ENCODE measurements at places on chromosomes 2 and 18.

DNA sequence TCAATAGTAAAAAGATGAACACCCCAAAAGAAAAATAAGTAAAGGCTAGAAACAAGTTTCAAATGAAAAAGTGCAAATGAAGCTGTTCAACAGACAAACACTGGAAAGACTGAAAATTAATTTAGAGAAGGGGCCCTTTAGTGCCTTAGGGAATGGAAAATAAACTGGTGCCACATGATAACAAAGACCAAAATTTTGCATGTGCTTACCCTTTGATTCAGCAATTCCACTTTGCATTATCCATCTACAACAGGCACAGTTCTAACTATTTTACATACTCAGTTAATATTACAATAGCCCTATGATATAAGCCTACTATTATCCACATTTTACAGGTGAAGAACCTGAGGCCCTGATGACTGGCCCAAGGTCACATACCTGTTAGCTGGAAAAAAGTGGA is 183.9 kb downstream of the NBAS start:
- DNase-seq, result no peak

DNA sequence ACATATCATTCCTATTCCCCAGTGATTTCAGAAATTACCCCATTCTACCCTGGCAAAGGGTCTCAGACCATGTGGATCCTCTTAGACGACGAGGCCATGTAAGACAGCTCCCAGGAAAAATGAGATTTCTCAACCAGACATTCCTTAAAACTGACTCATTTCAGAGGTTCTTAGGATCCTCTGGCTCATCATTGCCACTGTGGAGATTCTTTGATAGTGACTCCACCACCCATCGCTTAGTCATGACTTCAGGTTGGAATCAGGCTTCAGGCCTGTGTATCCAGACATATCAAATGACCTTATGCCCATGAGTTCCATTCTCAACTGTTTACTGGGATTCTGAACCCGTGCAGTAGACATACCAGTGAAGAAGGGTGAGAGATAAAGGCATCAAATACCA is 245.6 kb upstream of the TCF4 start:
- DNase-seq, result no peak

DNA sequence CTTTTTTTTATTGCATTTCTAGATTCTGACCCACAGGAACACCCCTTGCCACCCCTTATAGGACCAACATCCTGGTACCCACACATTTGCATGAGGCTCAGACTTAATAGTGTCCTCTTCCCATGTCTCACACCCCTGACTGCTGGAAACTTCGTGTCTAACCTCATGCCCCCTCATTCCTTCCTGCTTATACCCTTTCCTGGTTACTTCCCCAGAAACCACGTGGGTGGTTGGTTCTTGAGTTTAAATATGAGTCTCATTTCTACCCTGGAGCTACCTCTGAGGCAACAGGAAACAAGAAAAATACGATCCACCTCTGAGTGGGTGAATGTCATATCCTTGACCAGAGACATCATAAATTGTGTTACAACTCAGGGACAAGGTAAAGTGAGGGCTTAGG is 1.6 kb downstream of the TNP1 start:
- DNase-seq, result no peak

DNA sequence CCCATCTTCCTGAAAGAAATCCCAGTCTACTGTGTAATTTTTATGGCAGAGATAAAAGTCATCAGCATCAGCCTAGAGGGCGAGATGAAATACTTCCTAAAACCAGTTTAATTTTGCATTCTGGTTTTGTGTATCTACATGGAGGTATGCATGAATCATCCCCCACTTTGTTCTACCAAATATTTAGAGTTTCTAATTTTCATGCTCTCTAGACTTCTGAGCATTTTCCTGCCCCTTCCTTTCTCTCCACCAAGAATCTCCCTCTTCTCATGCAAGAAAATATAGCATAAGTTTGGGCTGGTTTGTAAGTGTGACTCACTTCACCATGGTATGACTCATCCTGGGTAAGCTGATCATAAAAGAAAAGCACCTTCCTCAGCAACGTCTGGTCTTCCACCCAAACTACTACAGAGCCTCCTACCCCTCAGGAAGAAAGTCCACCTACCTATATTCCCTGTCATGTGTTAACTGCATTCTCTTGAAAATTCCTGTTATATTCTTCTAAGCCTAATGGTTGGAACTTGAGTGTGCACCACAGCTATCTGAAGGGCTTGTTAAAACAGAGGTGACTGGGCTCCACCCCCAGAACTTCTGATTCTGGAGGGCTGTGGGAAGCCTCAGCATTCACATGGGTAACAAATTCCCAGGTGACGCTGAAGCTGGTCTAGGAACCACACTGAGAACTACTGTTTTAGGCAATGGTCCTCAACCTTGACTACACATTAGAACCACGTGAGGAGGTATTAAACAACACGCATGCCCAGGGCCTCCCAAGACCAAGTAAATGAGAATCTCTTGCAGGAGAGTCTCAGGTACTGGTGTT is 37.4 kb upstream of the RAPGEF4 start:
- DNase-seq, result no peak

- no peak for DNase-seq
Observed at GRCh38 chr2:10688921-10689807, 611 bp downstream of the NOL10 start.

DNA sequence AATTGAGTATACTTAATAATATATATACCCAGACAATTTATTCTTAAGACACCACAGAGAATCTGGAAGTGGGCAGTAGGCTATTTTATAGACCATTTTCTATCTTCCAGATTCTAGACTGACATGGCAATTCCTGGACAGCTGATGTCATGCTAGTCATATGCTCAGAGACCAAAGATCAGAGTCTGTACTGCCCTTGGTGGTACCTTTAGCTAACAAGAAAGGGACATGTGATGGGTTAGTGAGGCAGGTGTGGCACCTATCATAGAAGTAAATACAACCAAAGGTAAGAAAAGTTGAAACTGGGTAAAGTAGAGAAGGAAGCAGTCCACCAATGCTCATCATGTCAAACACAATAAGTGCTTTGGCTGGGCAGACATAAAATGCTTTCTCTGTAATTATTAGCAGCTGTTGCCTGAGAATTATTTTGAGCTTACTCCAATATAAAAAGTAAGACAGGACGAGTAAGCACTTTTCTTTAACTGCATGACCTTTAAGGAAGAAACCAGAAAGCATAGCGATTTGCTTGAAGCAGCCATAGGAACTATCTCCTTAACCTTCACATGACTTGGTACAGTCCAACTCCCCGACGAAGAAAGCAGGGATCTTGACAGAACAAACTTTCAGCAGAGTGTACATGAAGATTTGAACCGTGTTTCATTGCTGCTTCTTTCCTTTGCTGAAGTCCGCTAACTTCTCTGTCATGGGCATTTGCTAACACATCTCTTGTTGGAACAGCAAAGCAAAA is 47.1 kb downstream of the SLC40A1 start:
- no peak for DNase-seq

DNA sequence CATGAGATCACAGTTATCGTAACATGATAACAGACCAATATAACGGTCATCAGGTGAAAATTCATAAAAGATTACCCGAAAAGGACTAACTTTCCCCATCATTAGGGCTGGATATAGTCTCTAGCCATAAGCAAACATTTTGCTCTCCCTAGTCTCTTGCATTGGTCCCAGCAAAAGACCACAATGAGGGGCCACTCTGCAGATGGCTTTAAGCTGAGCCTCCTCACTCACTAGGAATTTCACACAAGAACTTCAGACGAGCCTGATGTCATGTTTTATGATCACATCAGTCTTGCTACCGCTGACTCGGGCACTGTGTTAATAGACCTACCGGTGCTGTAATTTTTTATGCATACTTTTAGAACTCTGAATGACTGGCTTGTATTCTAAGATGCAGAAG is 35.2 kb downstream of the STK17B start:
- DNase-seq, result no peak

GRCh38 chr2:202488671-202489070 is 112.5 kb downstream of the BMPR2 start:
- no peak for DNase-seq

GRCh38 chr2:223404616-223405015 is 197.5 kb downstream of the SCG2 start:
- DNase-seq, result no peak

DNA sequence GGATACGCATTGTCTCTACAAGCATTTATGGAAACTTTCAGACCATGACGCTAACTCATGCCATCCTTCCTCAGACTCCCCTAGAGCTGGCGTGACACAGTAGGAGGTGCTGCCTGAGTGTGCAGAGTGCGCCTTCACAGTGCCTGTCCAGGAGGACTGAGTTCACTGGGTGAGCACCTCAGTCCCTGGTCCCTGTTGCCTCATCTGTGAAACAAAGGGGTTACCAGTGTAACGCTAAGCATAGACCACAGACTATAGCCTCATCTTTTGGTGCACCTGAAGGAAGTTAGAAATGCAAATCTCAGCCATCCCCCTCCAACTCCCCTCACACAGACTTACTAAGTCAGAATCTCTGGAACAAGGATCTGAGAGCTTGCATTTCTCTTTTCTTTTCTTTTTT is 142.8 kb downstream of the TMEM17 start:
- DNase-seq, result no peak

DNA sequence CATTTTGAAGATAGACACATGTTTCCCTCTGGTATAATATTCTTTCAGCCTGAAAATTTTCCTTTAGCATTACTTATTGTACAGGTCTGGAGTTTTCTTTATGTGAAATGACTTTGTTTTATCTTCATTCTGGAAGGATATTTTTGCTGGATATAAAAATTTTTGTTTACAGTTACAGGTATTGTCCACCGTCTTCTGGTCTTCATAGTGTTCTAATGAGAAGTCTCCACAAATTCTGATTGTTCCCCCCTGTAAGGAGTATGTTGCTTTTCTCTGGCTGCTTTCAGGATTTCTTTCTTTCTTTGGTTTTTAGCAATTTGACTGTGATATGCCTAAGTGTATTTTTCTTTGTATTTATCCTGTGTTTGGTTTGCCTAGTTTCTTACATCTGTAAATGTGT is 15.0 kb downstream of the UBXN4 start:
- DNase-seq, result no peak

DNA sequence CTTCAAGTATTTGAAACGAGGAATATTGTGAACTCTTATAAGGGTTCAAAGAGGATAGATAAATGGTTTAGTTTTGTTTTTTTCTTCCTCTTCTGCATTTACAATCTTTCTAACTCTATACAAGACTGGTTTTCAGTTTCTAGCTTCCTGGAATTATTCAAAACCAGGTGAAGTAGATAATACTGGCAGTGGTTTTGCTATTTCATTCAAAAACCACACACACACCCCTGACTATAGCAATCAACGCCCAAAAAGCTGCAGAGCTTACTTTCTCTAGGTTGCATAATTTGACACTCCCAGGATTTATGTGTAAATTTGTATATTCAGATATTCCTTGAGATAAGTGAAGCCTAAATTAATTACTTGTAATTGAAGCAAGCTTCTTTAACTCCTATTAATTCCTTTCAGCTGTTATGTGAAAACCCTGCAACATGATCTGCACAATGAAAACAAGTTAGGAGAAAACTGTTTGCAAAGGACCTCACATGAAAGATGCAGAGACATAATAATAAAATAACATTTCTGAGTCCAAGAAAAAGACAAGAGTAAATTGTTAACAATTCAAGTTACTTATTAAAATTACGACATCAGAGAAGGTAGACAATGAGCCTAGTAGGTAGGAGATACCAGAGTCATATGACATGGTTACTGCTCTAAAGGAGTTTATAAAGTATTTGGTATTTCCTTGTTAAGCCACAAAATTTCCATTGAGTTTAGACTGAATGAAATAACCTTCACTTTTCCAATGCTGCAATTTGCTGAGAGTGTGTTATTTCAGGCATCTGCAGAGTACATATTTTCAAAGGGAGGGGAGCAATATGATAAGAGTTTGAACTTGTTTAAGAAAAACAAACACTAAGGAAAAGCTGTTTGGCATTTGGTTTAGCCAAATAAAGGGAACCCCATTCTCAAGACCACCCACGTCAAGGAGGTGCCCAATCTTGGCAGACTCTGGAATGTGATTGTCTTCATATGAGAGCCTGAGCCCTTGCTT is 1.6 kb upstream of the NFE2L2 start:
- DNase-seq, result no peak

- no peak for DNase-seq
Observed at GRCh38 chr18:75482880-75483279, 55.4 kb upstream of the SMIM21 start.

DNA sequence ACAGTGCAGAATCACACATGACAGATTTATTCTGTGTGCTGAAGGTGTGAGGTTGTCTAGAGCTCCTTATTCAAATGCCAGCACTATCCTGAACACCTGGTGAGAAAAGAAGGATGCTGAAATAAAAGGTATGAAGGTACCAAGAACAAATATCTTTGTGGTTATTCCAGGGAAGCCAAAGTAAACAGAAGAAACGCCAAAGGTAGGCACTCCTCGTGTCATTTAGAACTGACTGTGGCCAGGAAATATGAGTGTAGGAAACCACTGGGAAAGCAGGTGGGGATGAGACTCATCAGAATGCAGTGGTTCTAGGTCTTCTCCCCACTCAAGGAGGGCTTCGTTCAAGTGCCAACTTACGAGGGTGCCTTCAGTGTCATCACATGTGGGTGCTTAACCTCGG is 80.8 kb downstream of the KIF5C start:
- peak; percentile 82 for DNase-seq

- no peak for DNase-seq
Observed at GRCh38 chr2:122884889-122885288, 1129.4 kb downstream of the TSN start.

GRCh38 chr2:183967756-183968155 is 630.6 kb upstream of the ZNF804A start:
- no peak for DNase-seq

DNA sequence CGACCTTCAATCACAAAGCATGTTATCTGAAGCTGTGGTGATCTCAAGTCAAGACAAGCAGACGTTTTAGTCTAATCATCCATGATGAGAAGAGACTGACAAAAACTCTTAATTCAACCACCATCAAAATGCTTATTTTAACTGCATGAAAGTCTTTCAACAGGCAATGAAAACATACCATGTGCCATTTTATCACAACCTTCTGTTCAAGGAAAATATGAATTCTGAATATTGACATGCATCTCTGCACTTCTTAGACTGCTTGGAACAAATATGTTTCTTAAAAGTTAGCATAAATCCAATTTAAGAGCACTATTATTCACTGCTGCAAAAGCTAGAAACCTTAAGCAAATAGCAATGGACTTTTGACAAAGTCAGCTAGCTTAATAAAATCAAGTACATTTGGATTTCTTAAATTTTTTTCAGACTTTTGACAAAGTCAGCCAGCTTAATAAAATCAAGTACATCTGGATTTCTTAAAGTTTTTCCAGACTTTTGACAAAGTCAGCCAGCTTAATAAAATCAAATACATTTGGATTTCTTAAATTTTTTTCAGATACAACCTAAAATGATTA is 70.9 kb downstream of the OLA1 start:
- DNase-seq, result no peak

GRCh38 chr2:229703909-229704630 is 10.3 kb downstream of the DNER start:
- DNase-seq, result no peak
